ENCODE measurements at places on chromosomes 7 and 10.

GRCh38 chr7:112669306-112669705, 120.9 kb downstream of the TMEM168 start:
- no peak for DNase-seq

DNA sequence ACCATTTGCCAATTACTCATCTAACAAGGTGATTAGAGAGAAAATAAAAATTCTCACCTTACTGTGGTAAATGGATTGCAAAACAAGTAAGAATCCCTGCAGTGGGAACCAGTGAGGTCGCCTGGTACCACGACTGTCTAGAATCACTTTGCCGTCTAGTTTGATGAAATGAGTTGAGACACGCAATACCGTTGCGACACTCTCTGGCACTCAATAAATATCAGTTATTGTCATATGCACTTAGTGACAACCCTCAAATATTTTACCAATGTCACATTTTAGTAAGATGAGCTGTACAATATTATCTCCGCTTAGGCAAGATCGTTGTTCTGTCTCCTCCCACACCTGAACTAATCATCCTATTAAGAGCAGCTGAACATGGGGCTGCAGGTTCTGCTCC, 114.4 kb upstream of the ADARB2 start:
- DNase-seq, result no peak

GRCh38 chr10:96321822-96322221, 17.6 kb downstream of the DNTT start:
- DNase-seq, result no peak

GRCh38 chr10:80207768-80208370, 2.5 kb upstream of the ANXA11 start:
- DNase-seq, result no peak

DNA sequence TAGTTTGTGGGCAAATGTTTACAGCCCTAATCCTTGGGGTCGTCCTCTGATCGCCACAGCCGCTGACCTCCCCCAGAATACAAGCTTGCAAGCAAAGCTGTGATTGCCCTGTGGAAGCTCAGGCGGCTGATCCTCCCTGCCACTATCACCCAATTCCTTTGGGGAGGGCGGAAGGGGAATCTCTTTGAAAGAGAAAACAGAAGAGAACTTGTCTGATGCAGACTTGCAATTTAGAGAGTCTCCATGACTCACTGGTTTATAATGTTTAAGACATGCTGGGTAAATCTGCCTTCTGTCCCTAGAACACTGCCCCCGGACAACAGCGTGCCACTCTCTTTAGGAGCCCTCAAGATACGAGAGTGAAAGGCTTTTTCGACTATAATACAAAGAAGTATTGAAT, 75.5 kb downstream of the NRP1 start:
- no peak for DNase-seq

GRCh38 chr7:4235596-4235995, 446.5 kb upstream of the FOXK1 start:
- no peak for DNase-seq

DNA sequence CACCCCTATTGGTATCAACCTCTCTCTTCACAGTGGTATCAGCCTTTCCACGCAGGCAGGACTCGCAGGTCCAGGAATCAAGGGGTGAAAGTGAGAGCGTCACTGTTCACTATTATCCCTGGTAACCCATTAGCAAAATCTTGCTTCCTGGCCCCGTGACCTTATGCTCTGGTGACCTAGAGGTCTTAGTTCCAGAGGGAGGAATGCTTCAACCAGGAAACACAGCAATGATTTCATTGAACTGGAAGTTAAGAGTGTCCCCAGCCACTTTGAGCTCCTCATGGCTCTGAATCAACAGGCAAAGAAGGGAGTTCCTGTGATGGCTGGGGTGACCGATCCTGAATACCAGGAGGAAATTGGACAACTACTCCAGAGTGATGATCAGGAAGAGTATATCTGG, 90.6 kb downstream of the CUL2 start:
- DNase-seq, result no peak

- DNase-seq, result no peak
Observed at GRCh38 chr7:46156086-46156485, 235.0 kb upstream of the IGFBP3 start.

DNA sequence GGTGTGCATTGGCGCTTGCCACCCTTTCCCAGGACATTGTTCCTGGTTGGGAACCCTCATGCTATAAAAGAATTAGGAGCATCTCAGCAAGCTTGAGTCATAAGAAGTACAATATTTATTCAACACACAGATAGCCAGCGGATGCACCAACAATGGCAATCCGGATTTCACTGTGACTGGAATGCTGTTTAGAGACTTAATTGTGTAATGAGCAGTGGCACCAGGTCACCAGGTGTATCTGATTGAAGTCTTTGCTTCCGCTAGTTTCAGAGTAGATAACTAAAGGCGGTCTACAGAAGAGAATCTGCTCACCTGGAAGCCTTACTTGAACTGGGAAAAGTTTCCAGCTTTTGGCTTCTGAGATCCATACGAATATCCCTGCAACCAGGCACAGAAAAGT, 772.3 kb upstream of the GHITM start:
- DNase-seq, result no peak

DNA sequence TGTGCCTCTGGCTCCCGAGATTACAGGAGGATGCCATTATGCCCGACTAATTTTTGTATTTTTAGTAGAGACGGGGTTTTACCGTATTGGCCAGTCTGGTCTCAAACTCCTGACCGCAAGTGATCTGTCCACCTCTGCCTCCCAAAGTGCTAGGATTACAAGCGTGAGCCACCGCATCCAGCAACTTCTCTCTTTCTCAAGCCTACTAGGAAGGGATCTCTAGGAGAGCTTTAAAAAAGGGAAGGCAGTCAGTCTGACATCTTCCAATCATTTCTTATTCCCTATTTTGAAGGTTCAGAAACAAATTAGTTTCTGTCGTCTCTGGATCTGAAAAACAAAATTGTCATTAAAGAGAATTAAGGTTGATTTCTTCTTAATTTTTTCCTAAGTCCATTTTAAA, 2.5 kb upstream of the TMEM26 start:
- DNase-seq, result no peak

- no peak for DNase-seq
Observed at GRCh38 chr10:106189292-106189691, 975.2 kb downstream of the SORCS1 start.

GRCh38 chr10:92995509-92995908, 65.1 kb upstream of the CYP26C1 start:
- no peak for DNase-seq

GRCh38 chr10:98967601-98968000, 268.1 kb downstream of the HPSE2 start:
- no peak for DNase-seq

GRCh38 chr7:74401137-74401859, 52.4 kb upstream of the GTF2IRD1 start:
- DNase-seq, result no peak

DNA sequence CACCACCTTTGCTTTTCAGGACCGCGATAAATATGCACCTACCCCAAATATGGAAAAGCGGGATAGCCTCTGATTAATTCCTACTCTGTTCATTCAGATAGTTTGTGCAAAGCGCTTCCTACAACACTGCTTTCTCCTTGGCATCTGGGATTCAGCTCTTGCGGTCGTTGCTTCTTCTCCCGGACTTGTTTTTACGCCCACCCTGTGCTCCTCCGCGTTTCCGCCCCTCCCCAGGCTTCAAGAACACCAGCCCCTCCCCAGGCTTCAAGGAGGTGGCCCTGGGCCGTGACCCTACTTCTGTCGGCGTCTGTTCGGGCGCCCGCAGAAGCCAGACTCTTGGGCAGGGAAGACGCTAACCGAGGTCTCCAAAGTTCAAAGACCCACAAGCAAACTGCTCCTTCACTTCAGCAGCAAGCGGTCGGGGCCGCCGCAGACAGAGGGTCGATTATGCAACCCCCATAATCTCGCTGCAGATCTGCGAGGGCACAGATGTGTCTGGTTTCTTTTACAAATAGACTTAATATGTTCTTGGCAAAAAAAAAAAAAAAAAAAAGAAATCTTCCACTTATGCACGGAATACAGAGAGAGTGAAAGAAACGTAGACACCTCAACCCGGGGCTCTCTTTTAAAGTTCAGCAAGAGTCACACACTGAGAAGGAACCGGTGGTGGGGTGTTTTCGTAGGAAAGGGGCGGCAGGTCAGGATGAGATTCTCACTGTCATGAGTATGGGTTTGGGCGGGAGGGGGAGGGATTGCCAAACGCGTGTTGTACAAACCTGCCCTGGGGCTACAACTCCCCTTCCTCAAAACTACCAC, 1.9 kb downstream of the DLX5 start:
- DNase-seq, result no peak

DNA sequence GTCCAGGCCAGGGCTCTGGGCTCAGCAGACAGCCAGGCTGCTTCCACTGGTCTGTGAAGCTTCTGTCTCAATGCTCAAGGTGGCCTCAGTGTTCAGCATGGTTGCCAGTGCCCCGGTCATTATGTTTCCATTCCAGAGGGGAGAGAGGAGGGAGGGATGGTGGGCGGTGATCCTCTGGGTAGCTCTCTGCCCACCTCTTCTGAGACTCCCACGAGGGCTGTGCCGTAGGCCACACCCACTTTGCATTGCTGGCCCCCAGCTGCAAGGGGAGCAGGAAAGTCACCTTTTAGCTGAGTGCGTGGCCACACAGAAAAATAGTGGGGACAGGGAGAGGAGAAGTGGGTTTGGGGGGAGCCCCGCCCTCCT, 42.5 kb downstream of the FOXK1 start:
- DNase-seq, result no peak

- no peak for DNase-seq
Observed at GRCh38 chr10:95756809-95757684, 1.1 kb downstream of the ENTPD1 start.

GRCh38 chr7:152459724-152460251, 24.0 kb upstream of the KMT2C start:
- DNase-seq, result no peak

GRCh38 chr10:31304291-31304970, 14.6 kb upstream of the ZEB1 start:
- DNase-seq, result no peak

DNA sequence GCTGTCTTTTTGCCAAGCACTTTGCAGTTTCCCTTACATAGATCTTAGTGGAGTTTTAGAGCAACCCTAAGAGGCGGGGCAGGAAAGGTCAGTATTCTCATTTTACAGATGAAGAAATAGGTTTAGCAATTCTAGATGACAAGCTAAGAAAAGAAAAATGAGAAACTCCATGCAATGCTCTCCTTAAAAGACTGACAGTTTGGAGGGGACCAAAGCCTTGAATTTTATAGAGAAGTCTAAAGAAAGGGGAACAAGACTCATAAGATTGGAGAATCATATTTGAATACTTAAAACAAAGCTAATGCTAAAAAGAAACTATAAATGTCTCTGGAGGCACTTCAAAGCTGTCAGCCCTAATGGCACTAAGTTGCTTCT, 19.6 kb downstream of the CEP55 start:
- DNase-seq, result no peak

GRCh38 chr10:12875100-12875499, 126.4 kb downstream of the CCDC3 start:
- no peak for DNase-seq

- no peak for DNase-seq
Observed at GRCh38 chr10:73922864-73923133, 11.9 kb downstream of the PLAU start.

DNA sequence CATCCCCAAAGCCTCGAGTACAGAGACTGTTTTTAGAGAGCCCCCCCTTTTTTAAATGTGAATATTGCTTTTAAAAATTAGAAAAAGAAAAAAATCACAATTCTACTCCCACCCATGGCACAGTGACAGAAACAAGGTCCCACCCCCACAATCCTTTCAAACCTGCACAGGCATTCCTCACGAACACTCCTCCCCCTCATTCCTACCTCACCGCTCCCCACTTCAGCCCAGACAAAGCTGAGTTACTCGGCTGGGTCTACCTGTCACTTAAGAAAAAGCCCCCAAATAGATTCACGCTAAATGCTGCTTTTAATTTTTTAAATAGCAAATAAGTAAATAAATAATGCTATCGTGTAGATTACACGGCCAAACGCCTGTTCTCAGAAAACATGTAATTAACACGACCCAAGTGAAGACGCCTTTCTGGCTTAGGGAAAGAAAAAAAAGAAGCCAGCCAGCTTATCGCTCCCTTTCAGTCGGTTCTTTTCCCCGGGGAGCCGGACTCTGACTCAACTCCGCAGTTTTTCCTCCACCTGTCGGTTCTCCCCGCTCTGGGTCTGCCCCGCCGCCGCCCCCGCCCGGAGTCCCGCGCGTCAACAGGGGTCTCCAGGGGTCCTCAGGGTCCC, 739 bp downstream of the MPP7 start:
- DNase-seq, result no peak

- DNase-seq, result no peak
Observed at GRCh38 chr7:101913851-101914250, 96.4 kb downstream of the CUX1 start.

- no peak for DNase-seq
Observed at GRCh38 chr7:117019287-117019686, 66.0 kb downstream of the ST7 start.

DNA sequence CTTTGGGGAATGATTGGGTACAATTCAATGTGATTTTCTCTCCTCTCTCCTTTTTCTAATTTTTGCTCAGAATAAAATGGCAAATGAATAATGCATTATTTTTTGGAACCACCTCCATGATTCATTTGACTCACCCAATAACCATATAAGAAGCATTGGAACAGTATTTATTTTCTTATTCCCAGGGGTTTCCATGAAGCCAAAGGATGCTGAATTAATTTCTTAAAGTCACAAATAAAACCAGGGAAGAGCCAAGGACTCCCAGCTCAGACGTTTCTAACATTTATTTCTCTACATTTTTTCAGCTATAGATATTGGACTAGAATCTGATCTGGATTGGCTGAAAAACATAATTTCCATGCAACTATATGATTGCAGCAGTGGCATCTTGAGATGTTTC, 735.2 kb upstream of the ANKRD30A start:
- DNase-seq, result no peak

DNA sequence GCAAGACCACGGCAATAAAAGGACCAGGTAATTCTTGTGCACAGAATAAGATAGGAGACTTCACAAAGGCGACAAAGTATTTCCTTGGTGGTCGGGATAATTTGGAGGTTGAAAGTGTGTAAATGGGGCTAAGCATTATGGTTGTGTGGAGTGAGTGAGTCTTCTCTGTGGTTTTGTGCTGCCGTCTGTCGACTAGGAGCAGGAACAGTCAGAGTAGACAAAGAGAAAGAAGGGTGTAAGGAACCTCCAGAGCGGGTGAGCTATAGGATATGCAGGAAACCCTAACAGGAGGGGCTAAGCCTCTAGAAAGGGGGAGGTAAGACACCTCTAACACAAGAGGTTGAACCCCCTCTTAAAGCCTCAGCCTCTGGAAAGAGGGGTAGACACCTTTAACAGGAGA, 201.6 kb downstream of the SH2D4B start:
- no peak for DNase-seq

- no peak for DNase-seq
Observed at GRCh38 chr10:91144961-91145360, 75.5 kb upstream of the PCGF5 start.

- DNase-seq, result no peak
Observed at GRCh38 chr10:43863859-43864591, 215.3 kb upstream of the ZNF32 start.

GRCh38 chr10:7054915-7055314, 355.9 kb downstream of the SFMBT2 start:
- no peak for DNase-seq

GRCh38 chr7:103129702-103130549, 19.0 kb downstream of the NAPEPLD start:
- DNase-seq, result no peak
